ENCODE measurements at places on chromosomes 2 and 18.

DNA sequence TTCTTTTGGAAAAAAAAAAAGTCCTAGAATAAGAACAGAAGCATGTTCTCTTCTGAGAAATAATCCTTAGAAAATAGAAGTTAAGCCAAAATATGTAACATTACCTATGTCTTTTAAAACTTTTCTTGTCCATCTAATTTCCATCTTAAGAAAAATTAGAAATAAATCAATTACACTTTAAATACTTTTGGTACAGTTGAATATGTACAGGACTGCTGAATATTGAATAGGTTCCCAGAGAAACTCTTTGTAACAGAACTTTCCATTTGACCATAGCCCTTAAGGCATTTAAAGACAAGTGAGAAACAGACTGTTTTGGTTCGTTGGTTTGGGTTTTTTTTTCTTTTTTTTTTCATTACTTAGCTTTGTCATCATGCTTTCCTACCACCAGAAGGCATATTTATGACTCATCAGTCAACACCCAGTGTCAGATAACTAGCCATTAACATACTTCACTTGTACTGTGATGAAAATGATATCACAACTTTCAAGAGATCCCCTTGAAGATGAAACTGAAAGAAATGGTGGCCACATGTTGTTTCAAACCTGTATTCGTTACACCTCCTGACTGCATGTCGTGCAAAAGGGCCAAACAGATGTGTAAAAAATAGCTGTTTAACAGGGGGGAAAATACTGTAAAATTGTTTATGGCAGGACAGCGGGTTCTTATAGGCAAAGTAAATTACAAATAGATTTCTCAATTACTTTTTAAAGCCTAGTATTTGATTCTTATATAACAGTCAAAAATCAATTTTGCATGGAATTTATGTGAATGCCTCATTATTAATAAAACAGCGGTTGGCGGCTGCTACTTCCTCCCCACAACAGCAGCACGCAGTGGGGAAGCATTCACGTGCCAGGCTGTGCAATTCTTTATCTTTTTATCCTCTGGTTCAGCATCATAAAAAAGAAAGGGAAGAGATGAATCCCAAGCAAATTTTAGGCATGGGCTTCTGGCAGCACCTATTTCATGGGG lies 280.7 kb upstream of the HNRNPA3 start:
- no peak for DNase-seq

DNA sequence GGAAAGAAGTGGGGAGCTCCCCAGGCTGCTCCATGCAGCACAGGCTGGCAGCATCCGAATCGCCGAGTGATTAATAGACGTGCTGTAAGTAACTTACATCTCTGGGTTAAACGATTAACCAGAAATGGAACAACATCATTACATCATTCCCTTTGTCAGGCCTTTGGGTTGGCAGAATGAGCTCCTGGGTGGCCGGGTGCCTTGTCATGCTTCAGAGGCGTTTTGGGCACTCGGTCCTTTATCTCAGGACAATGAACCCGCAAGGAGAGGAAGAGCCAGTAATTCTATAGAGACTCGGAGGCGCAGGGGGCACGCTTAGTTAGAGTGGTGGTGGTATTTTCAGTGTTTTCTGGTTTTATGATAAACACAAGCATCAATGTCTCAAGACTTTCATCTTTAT lies 146.9 kb upstream of the TPO start:
- no peak for DNase-seq

DNA sequence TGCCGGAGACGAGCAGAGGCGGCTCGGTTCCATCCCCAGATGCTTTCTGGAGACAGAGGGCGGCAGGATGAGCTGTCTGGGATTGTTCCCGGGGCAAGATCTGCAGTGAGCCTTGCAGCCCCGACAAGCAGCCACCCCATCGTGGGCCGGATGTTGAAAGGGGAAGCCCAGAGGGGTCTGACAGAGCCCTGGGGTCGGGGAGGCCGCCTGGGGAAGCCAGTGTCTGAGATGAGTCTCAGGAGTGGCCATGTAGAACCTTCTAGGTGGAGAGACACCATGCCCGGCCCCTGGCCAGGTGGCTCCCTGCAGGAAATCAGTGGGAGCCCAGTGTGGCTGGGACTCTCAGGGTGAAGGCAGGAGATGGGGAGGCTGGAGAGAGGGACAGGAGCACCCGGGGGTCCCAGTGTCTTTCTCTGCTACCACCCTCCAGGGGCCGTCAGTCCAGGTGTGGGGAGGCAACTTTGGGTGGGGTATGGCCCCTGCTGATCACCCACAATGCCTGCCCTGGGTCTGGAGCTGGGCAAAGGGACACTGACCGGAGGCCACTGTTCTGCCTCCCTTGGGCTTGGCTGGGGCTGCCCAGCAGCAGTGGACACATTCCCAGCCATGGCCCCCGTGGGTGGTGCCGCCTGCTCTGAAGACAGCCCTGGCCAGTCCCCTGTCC lies 128.3 kb upstream of the HS6ST1 start:
- no peak for DNase-seq

- no peak for DNase-seq
These were observed 213.9 kb downstream of the RAB3GAP1 start for GRCh38 chr2:135265960-135266490.

- no peak for DNase-seq
These were observed 69.7 kb downstream of the FHOD3 start for GRCh38 chr18:36366994-36367839.

GRCh38 chr2:170739507-170740046 lies 24.4 kb downstream of the SP5 start:
- DNase-seq: no peak

GRCh38 chr2:215994911-215995310 lies 18.4 kb downstream of the MREG start:
- no peak for DNase-seq

DNA sequence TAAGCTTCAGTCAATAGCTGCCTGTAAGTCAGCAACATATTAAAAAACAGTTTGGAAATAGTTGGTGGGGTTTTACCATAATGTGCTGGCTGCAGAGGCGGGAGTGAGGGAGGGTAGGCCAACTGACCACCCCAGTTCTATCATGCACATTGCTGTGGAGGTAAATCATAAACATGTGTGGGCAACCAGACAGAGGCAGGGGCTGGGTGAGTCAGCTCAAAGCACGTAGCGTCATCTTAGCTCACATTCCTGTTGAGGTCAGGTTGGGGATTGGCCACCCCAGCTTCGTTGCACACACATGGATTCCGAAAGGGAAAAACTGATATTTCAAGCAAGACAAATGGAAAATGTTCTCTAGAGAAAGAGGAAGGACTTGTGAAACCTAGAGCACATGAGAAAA lies 19.5 kb downstream of the GPR45 start:
- peak; percentile 69 for DNase-seq

DNA sequence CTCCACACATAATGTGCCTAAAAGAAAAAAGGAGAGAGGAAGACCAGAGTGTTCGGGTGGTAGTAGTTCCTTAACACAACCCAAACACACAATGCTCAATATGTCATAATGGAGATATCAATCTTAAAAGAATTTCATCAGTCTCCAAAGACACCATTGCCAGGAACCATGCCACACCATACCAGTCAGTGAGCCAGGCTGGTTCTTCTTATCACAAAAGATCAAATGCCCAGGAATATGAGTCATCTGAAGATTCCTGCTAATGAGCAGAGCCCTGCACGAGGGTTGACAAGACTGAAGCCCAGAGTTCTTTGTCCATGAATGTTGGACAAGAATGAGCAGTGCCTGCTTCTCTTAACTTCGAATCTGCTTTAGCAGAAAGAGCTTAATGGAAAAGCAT lies 262.3 kb downstream of the ZNF516 start:
- DNase-seq: no peak

All from HTR-8/SVneo (cell line).